Hair follicular keratinocyte (primary cell): ENCODE measurements at places on chromosomes 7 and 10. TPM values are rescaled to one million over a fixed set of nuclear protein-coding genes. Genes with fewer than 3 reads are reported as not detected.

WDR86 gene
- 0.08 TPM in 2 replicates for total RNA-seq

PHKG1 gene
- 0.08 TPM in 1 of 2 replicates, not detected in the other for total RNA-seq

ANKRD1 gene
- not detected in 2 replicates for total RNA-seq

IFIT1 gene
- total RNA-seq = 0.19 and 2.0 TPM in 2 replicates

CUBN gene
- under 0.01 TPM in 2 replicates for total RNA-seq

CYP2C19 gene
- not detected in 2 replicates for total RNA-seq

AKR1C8 gene
- total RNA-seq = not detected in 2 replicates

CLDN15 gene
- total RNA-seq = 1.9 and 2.8 TPM in 2 replicates

ARMC3 gene
- total RNA-seq = not detected in 2 replicates

GIMAP6 gene
- total RNA-seq = not detected in 2 replicates

SEMA3D gene
- total RNA-seq = 0.04 and 0.08 TPM in 2 replicates

ENTPD7 gene
- 11.5 and 13.4 TPM in 2 replicates for total RNA-seq

TMEM229A gene
- total RNA-seq = not detected in 2 replicates

ANXA8 gene
- 161 and 275 TPM in 2 replicates for total RNA-seq

LGI1 gene
- total RNA-seq = not detected in 2 replicates

PODXL gene
- under 0.01 and 0.19 TPM in 2 replicates for total RNA-seq

PON1 gene
- total RNA-seq = not detected in 2 replicates
